ENCODE measurements at places on chromosomes 11 and 22. TPM values are rescaled to one million over a fixed set of nuclear protein-coding genes. Genes with fewer than 3 reads are reported as not detected.

RAB39A gene
- not detected for total RNA-seq

SYCE3 gene
- total RNA-seq, result not detected

GRCh38 chr11:83158965-83159901, 2.3 kb downstream of the PCF11 start:
- H3K4me3 ChIP-seq, result peak overlapping the region; percentile 97
- H3K27me3 ChIP-seq, result no peaks in the 10 kb centered on the region
- H3K4me1 ChIP-seq, result peaks cover 57% of the 10 kb centered on the region
- DNase-seq, result no peak

GRCh38 chr11:7251487-7251835, 243 bp upstream of the SYT9 start:
- H3K27me3 ChIP-seq, result peaks cover 54% of the 10 kb centered on the region
- no peak for DNase-seq
- no peak overlapping the region for H3K4me3 ChIP-seq
- H3K27ac ChIP-seq, result no peak overlapping the region
- peaks cover 1% of the 10 kb centered on the region for H3K36me3 ChIP-seq

- no peak for DNase-seq
- H3K36me3 ChIP-seq, result no peaks in the 10 kb centered on the region
- no peak overlapping the region for H3K4me3 ChIP-seq
- H3K4me1 ChIP-seq, result peaks cover 19% of the 10 kb centered on the region
- peaks cover 5% of the 10 kb centered on the region for H3K27me3 ChIP-seq
These were observed 5.8 kb downstream of the CYB5R2 start for GRCh38 chr11:7667460-7667859.
